Midbrain (tissue), 1 donor: ENCODE measurements at places on chromosomes 16 and 17.

DNA sequence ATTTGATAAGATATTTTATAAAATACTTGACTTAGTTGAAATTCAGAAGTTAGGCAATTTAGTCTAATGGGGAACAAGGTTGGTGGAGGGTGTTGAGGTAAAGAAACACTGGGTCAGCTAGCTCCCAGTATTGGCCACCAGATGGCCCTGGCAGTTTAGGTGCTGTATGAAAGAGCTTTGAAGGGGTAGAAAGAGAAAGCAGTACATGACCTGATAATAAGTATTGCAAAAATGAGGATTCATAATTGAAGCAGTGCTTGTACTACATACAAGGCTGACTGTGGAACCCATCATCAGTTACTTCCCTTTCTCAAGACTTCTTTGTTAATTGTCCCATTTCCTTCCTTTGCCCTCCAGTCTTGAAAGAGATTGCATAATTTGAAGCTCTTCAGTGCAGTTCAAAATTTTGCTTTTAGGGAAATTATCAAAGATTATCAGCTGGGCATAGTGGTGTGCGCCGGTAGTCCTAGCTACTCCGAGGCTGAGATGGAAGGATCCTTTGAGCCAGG, 29.4 kb downstream of the TANC2 start:
- peak; percentile 49 for DNase-seq

DNA sequence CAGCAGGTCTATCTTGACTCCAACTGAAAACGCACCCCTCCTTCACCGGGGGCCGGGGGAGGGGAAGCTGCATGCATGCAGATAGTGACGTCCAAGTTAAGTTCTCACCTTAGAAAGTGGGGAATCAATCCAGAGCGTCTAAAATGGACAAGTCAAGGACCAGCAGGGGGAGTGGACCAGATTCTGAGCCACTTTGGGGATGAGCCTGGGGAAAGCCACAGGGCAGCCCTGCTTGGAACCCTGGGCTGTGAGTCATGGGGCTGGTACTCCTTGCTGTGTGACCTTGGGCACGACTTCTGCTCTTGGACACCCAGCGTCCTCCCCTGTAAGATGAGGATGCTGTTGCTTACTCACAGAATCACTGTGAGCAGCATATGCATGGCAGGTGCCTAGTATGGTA, 9.1 kb downstream of the TNFRSF13B start:
- DNase-seq, result no peak

- peak; percentile 89 for DNase-seq
Observed at GRCh38 chr17:59381716-59382570, 50.5 kb downstream of the YPEL2 start.

GRCh38 chr17:77888242-77889134, 70.0 kb upstream of the TNRC6C start:
- no peak for DNase-seq

- no peak for DNase-seq
Observed at GRCh38 chr17:39800540-39800939, 62.8 kb downstream of the GRB7 start.

GRCh38 chr17:29331075-29331707, 37.2 kb upstream of the NUFIP2 start:
- no peak for DNase-seq

GRCh38 chr16:5478036-5478435, 380.4 kb upstream of the EEF2KMT start:
- DNase-seq, result no peak
